NCI-H2081 (cell line): ENCODE measurements at places on chromosomes 11 and 22.

GRCh38 chr22:44333847-44334635, 21.3 kb upstream of the SHISAL1 start:
- no peak for DNase-seq

DNA sequence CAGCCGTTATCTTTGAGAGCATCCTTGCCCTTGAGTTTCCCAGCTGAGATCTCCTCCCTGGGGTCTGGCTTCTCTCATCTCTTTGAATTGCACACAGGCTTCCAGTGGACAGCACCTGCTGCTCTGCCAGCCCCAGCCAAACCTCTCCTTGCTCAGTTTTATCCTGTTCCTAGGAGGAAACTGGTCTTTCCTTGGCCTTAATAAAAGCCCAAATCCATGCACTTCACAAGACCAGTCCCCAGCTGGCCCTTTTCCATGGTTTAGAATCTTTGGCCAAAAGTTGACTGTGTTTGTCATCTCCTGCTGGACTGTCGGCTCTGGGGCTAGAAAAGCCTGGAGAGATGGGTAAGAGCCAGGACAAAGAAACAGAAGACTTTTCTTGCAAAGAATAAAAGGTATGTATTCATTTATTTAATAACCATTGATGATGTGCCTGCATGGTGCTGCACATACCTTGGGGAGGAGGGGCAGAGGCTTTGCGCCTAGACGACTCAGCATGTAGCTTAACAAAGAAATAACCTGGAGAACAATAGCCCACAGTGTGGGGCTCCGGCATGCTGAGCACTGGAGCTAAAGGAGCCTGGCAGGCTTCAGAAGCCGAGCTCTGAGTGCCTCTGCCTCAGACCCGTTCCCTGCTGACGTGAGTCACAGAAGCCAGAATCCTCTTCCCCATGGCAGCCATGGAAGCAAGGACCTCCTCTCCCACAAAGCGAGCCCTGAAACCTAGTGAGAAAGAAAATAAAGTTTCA, 319.3 kb upstream of the B3GAT1 start:
- no peak for DNase-seq

GRCh38 chr11:61797263-61797944, 4.7 kb downstream of the FEN1 start:
- peak; percentile 77 for DNase-seq

GRCh38 chr11:19110295-19110694, 6.7 kb upstream of the ZDHHC13 start:
- DNase-seq, result peak; percentile 87

DNA sequence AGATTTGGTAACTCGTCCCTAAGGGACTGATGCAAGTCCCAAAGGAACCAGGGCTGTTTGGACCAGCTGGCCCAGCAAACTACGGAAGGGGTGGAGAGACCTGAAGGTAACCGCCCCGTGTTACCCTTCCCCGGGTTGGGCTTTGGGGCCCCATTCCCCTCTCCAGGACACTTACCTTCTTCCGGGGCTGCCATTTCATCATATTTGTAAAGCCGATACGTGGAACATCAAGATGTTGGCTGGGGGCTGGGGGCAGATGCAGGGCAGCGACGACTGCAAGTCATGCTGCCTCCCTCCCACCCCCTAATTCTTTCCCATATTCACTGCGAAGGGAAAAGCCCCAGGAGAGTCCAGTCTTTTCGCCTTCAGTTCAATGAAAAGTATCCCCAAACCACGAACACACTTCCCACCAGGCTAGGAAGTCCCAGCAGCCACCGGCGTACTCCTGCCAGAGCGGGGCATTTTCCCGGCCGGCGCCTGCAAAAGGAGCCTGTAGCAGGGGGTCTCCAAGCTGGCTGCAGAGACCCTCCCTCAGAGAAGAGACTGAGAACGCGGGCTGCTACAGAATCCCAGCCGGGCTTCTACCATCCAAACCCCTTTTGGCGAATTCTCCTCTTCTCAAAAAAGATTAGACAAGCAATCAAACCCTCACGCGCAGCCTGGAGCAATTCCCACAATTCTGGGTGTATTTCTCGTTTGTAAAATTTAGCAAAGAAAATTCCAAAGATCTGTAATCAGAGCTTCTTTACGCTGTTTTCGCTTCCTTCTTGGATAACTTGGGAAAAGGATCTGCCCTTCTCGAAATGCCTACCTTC, 236.7 kb downstream of the TTC28 start:
- DNase-seq, result no peak

GRCh38 chr11:104163100-104164027, 583 bp downstream of the PDGFD start:
- peak; percentile 66 for DNase-seq

- DNase-seq, result no peak
These were observed 9.0 kb upstream of the ZBTB44 start for GRCh38 chr11:130323452-130324450.

DNA sequence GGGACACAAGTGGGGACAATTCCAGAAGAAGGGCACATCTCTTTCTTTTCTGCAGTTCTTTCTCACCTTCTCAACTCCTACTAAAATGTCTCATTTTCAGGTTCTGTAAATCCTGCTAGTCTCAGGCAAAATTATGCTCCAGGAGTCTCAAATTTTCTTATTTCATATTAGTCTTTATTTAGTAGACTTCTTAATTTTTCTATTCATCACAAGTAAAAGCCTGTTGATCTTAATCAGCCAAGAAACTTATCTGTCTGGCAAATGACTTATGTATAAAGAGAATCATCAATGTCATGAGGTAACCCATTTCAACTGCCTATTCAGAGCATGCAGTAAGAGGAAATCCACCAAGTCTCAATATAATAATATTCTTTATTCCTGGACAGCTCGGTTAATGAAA, at the start of gene MS4A2:
MS4A2 (plus strand) TSS at position 301 of the 400 bp plus-strand sequence. CDS start 102 bp downstream, outside the sequence.
- no peak for DNase-seq

DNA sequence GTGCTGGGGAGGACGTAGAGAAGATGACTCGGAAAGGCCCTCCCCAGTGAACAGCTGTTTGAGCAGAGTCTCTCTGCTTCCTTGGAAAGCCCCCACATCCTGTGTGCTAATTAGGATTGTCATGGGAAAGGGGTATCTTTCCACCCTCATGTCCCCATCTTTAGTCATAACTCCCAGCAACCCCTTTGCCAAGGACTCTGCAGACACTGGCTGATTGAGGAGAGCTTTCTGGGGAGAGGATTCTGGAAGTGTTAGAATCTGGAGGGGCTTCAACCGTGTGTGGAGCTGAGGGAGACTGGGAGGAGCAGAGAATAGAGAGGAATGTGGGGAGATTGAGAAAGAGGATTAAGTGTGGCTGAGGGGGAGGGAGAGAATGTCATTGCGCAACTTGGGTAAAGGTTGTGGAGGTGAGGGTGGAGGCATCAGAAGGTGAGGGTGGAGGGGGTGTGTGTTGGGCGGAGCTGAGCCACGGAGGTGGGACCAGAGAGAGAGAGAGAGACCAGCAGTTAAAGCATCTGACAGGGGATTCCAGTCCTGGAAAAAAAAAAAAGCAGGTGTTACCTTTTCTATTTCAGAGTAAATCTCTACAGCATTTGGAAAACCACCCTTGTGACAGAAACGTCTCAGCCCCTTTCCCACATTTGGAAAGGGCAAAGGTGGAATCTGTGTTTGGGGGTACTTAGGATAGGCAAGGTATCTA, 2.2 kb downstream of the DTX4 start:
- no peak for DNase-seq

- peak; percentile 90 for DNase-seq
These were observed 15.5 kb upstream of the NNMT start for GRCh38 chr11:114280696-114281095.

- peak; percentile 39 for DNase-seq
These were observed 148.3 kb upstream of the POU2AF2 start for GRCh38 chr11:111097191-111097590.

GRCh38 chr11:46361283-46362155, 14.3 kb downstream of the DGKZ start:
- DNase-seq, result peak; percentile 89

DNA sequence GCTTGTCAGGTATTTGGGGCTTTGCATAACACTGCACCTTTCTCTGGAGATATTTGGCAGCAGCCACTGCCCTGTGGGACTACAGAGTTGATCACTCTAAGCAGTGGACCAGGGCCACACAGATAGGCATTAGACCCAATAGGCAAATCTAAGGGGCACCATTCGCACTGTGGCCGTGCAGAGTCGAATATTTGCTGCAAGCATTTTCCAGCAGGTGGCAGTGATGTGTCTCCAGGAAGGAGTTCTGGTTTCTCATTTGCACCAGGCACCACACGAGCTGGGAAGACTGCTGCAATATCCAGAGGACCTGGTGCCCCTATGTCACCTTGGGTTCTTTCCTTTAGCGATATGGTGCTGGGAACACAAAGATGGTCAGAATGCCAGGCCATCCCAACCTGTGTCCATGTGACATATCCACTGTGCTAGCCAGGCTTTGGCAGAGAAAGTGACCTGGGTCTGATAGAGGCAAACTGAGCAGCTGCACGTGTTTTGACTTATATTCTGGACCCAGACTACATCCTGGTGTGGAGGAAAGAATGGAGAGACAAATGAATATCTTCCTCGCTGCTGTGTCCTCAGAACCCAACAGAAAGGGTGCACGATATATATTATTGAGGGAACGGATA, 318.7 kb downstream of the BUD13 start:
- DNase-seq, result peak; percentile 89

DNA sequence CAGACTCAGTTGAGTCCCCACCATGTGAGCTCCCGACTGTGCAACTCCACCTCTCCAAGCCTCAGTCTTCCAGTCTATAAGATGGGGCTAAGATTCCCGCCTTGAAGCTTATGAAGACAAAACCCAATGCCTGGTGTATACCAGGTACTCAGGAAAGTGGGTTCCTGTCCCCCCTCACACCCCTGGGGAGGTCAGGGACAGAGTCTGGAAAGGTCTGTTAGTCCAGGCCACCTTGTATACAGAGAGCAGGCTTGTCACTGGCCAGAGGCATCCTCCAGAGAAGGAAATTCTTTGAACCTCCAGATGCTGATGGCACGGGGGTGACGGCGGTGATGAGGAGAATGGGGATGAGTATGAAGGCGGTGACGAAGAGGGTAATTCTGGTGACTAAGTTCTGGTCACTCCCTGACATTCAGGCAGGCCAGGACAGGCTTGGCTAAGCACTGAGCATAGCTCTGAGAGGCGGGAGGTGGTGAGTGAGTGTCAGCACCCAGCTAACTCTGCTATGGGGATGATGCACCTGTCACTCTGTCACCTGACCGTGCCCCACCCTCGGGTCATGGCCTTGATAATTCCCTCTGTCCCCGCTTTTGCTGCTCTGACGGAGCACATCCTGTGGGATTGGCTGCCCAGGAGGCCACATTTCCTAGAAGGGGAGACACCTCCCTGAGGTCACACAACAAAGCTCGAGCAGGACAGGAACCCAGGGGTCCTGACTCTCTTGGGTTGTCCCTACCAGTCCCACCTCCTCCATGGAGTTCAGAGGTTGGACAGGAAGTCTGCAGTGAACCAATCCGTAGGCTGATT, 30.9 kb upstream of the CSNK1E start:
- DNase-seq, result no peak

GRCh38 chr11:77470504-77470903, 3.4 kb downstream of the PAK1 start:
- no peak for DNase-seq

DNA sequence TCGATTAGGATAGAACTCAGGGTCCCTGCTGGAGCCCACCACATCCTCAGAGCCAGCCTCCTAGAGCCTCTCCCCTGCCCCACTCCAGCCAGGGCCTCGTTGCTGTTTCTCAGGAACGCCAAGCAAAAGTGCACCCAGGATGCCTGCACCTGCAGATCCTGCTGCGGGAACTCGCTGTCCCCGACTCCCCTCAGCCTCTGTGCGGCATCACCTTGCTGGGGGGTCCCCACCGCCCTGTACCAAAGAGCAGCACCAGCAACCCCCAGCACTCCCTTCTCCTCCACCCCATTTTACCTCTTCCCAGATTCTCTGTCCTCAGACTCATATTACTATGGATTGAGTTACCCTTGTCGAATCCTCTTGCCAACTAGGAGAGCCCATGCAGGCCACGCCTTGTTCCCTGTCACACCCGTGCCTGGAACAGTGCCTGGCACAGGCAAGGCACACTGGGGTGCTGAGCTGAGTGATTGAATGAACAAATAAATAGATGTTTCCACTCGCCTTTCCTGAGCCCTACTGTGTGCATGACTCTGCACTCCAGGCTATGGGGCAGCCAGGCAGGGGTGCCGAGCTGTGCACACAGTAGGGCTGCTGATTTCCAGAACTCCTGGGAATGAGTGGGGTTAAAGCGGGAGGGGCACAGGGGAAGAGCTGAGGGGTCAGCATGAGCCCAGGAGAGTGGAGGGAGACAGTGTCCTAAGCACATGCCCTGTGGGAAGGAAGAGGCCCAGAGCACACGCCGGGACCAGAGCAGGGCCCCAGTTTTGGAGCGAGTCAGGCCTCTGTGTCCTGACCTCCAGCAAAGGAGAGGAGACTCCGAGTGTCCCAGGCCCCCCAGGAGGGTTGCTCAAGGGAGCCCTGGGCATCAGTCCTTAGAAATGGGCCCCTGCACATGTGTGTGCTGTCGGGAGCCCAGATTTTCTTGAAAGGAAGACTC, 44.3 kb downstream of the LINC01488 start:
- no peak for DNase-seq

DNA sequence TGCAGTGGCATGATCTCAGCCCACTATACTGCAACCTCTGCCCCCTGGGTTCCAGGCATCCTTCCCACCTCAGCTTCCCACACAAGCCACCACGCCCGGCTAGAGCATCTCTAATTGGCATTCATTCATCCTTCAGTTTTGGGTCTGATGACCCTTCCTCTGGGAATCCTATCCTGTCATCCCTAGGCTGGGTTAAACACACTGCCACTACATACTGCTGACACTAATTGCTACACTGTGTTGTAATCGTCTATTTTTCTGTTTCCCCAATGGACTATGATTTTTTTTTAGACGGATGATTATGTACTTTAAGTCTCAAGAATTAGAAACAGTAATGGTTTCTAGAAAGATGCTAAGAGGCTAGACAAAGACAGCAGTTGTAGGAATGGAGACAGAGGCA, 62.8 kb downstream of the DEUP1 start:
- no peak for DNase-seq

GRCh38 chr11:9815486-9816136, 151.7 kb downstream of the SWAP70 start:
- no peak for DNase-seq

GRCh38 chr11:10813945-10814344, 5.2 kb upstream of the EIF4G2 start:
- DNase-seq, result no peak

DNA sequence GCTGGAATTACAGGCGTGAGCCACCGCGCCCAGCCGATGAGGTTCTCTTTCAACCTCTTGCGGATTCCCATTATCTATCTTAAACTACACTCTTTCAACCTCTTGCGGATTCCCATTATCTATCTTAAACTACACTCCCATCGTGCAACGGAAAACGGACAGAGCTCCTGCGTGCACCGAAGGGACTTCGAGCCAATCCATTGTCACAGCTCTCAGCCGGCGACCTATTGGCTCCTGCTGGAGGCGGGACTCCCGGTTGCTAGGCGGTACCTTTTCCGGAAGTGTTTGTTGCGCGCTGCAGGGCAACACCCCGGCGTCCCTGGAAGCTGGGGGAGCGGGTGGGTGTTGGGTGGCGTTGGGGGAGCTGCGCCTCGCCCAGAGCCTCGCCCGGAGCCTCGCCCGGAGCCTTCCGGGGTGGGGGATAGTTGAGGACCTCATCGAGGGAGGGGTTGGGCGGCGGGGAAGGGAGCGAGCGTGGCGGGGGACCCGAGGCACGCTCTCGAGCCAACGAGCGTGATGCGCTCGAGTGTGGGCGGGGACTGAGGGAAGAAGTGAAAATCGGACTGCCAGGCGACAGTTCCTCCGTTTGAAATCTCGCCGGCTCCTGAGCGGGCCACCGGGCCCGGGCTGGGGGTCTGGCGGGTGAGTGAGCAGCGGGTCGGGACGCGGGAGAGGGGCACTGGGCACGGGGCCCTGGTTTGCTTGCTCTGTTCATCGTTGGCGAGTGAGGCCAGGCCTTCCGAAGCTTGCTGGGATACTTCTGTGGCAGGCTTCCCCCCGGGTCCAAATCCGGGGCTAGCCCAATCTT, at the start of gene CEP164:
CEP164 (plus strand) TSS at position 288 of the 808 bp plus-strand sequence. CDS start 10,733 bp downstream, outside the sequence.
- peak; percentile 99 for DNase-seq
